ENCODE measurements at places on chromosomes 13 and 19. TPM values are rescaled to one million over a fixed set of nuclear protein-coding genes. Genes with fewer than 3 reads are reported as not detected.

- no peak for DNase-seq
Measured at GRCh38 chr13:97289514-97290298, 67.6 kb downstream of the MBNL2 start.

DNA sequence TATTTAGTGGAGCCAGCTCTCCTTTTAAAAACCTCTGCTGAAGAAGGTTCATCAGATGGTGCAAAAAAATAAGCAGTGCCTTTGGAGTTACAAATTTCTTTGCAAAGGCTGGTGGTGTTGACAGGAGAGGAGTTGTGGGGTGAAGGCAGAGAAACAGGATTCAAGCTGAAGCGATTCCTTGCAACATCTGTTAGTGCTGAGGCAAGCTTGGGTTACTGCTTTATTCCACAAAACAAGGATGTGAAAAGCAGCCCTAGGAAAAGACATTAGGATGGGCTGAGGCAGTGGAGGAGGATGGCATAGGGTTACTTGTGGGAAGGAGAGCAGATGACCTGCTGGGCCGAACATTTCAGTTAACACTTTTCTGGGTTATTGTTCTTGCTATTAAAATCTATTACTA is 390.7 kb downstream of the DLEU7 start:
- no peak for DNase-seq

CYP2F1 gene
- not detected for total RNA-seq

- peak; percentile 68 for DNase-seq
Measured at GRCh38 chr19:45638930-45639729, at the start of gene EML2. Gene EML2, minus strand, starts transcription at chr19:45639397. Its CDS starts 21 bp downstream, at chr19:45639376.

DNA sequence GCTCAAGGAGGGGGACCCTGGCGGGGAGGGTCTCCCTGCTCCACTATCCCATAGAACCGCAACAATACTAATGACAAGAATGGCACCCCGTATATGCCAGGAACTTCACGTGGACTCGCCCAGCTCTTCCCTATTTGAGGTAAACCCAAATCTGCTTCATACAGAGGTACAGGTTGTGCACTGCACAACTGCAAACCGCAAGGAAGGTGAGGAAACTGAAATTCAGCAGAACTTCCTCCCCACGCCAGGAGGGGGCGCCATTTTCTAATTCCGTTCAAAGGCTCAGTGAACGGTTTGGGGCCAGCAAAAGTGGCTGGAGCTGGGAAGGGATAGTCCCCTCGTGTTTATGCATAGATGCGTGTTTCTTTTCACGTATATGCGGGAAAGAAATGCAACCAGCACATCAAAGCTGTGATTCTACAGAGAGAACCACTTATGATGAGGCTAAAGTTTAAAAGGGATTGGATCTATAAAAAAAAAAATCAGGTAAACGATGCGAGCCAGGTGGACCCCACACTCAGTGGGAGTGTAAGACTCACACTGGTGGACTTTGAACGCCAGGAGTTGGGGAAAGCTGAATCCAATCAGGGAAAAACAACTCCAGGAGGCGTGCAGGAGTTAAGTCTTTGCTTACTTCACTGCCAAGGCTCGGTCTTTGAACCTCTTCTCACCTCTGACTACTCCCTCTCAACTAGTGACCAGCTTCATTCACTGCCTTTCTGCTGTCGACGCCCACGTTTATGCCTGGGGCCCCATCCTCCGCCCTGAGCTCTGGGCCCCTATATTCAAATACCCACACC is 20.3 kb downstream of the C19orf81 start:
- DNase-seq = no peak

GRCh38 chr13:111434578-111435159 is 114.2 kb downstream of the TEX29 start:
- no peak for DNase-seq

GRCh38 chr19:44684892-44685863 is 13.8 kb upstream of the CEACAM16 start:
- no peak for DNase-seq

DNA sequence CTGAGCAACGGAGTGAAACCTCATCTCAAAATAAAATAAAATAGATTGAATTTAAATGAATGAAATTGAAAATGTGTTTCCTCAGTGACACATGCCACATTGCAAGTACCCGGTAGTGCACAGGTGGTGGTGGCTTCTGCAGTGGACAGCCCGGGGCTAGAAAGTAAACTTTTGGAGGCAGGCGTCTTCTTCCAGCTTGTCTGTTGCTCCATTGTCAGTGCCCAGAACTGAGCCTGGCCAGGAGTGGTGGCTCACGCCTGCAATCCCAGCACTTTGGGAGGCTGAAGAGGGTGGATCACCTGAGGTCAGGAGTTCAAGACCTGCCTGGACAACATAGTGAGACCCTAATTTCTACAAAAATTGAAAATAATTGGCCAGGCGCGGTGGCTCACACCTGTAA is 5.7 kb downstream of the MYH14 start:
- no peak for DNase-seq

DNA sequence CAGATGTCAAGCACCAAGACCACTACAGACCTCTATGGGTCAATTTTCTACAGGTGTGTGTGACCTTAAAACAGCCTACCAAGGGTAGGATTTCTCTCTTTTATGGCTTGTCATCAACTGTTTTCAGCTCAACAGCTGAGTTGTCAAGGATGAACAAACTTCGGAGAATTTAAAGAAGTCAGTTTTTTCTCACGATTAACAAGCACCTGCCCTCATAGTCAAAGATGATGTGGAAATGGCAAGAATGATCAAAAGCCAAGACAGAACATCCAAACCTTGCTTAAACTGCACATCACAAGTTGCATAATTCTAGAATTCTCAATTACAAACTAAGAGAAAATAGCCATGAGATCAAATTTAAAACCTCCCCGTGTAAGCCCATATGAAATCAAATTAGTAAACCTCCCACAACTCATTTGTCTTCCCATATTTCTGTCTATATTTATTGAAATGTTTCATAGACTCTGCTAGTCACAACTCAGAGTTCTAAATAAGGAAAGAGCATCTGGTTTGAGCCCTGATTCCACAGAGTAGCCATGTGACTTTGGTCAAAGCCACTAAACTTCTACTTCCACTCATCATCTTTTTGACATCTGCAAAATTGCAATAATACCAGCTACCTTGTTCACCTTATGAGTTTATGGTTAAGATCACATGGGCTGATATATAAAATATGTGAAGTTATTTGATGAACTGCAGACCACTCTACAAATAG is 521.5 kb upstream of the HTR2A start:
- DNase-seq = no peak

DNA sequence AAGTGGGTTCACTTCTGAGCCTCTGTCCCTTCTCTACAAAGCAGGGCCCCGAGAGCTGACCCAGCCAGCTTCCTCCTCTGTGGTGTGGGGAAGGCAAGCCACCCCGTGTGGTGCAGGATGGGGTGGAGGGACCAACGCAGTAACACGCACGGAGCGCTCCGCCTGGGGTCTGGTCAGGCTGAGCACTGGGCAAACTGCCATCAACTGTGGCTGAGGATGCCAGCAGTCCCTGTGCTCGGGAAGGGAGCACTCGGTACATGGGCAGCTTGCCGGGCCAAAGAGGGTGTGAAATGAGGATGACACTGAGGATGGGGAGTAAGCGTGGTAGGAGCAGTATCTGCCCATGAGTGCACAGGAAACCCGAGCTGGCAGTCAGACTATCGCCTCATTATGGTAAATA is 7.6 kb upstream of the GMIP start:
- no peak for DNase-seq

DNA sequence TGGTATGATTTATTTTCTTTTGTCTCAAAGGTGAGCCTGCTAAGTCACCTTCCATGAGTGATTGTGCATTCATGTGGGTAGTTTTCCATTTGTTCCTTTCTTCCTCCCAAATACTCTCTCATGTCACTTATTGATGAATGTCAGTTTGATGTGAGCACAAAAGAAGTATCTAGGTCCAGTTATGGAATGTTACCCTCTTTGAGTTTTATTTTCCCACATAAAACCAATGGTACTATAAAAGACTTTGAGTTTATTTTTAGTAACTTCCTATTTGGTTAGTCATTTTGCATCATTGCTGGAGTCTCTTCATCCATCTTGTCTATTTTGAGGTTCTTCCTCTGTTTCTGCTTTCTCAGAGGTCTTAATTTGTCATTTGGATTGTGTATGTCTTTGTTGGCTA is 321.3 kb downstream of the GPC6 start:
- no peak for DNase-seq

DNA sequence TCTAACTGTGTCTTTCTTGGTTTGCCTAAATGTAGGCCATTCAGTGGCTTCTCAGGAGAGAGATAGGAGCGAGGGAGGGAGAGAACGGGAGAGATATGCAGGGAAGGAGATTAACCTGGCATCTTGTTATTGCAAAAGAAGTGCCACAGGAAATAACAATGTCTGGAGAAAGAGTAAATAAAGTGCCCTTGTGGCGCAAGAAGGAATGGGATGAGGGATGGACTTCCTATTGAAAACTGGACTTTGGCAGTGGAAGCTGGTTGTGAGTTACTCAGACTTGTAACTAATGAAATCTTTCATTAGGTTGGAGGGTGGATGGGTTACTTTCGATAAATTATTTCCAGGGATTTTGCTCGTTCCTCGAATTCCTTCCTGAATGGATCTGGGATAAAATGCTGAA is 136.1 kb downstream of the LACC1 start:
- no peak for DNase-seq

ZNF610 gene
- total RNA-seq = not detected

GRCh38 chr13:75818179-75818967 is 182.2 kb downstream of the LMO7 start:
- no peak for DNase-seq

CD177 gene
- total RNA-seq = 5.0 TPM

CXCL17 gene
- total RNA-seq = not detected

DNA sequence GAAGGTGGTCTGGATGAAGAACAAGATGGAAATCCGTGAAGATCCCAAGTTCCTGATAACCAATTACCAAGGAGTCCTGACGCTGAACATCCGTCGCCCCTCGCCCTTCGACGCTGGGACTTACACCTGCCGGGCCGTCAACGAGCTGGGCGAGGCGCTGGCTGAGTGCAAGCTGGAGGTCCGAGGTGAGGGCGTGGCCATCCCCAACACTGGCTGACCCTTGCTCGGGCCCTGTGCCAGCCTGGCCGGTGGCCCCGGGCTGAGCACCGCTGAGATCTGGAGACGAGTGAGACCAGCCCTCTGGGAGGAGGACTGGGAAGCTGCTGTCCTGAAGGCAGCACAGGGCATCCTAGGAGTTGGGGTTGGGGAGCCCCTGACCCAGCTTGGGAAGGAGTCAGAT is 12.0 kb upstream of the EMC10 start:
- no peak for DNase-seq

DNA sequence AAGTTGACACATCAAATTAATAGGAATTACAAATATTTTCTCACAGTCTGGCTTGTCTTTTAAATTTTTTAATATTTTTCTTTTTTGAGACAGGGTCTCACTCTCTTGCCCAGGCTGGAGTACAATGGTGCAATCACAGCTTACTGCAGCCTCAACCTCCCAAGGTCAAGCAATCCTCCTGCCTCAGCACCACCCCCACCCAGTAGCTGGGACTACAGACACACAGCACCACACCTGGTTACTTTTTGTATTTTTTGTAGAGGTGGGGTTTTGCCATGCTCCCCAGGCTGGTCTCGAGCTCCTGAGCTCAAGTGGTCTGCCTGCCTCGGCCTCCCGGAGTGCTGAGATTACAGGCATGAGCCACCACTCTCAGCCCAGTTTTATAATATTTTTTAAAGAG is 72.0 kb downstream of the SPATA13 start:
- DNase-seq = no peak

GRCh38 chr19:19597809-19598306 is 20.6 kb downstream of the PBX4 start:
- DNase-seq = no peak

DNA sequence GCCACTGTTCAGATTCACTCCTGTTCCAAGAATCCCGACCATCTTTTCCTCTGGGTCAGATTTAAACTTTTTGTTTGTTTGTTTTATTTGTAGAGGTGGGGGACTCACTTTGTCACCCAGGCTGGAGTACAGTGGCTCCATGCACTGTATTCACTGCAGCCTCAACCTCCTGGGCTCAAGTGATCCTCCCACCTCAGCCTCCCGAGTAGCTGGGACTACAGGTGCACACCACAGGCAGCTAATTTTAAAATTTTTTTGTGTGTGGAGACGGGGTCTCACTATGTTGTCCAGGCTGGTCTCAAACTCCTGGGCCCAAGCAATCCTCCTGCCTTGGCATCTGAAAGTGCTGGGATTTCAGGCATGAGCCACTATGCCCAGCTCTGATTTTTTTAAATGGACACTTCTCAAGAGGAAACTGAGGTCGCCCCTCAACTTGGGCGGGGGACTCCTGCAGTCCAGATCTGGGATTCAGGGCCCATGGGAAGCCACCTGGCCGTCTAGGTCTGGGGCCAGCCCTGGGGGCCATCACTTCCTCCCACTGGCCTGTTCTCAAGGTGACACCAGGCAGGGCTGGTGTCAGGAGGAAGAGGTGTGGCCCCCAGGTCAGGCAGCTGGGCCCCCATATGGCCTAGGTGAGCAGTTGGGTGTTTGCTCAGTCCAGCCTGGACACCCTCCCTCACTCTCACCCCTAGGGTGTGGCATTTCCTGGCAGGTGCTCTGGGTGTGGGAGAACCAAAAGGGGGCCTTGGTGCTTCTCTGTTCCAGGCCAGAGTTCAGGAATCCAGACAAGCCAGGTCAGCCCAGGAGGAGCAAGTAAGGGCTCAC is 1.3 kb downstream of the B3GNT3 start:
- DNase-seq = no peak

- DNase-seq = no peak
Measured at GRCh38 chr19:14112051-14112808, 5.3 kb downstream of the PRKACA start.

DNA sequence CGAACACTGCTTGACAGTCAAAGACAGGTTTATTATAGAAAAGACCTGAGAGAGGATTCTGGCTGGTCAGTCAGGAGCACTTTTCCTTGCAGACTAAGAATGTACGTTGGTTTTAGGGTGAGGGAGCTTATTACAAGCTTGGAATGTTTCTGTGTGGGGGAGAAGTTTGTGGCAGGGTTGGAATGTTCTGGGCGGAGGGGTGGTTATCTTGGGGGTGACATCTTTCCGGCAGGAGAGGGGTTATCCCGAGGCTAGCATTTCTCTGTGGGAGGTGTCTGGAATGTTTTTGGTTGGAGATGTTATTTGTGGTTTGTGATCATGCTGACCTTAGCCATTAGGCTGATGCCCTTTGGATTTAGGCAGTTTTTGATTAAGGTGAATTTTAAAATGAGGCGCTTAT is 61.8 kb downstream of the ZNF136 start:
- DNase-seq = no peak

DNA sequence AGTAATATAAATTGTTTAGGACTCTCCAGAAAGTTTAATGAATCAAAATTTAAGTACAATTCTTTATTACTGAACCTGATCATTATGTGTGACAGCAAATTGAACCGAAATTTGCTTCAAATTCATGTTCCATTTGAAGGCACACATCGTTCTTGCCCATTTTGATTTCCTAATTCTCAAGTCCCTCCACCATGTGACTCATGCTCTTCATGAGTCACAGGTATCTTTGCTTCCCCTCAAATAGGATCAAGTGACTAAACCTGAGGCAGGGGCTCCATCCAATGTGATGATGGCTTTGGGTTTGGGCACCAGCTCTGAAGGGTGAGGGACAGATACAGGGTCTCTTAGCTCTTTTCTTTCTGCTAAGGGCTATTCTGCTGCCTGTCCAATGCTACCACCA is 86.1 kb downstream of the THSD1 start:
- no peak for DNase-seq

- no peak for DNase-seq
Measured at GRCh38 chr19:18856385-18857126, 24.8 kb downstream of the UPF1 start.

IFNL4 gene
- not detected for total RNA-seq

All from right lobe of liver (tissue), 6 donors.